ENCODE measurements at places on chromosomes 6 and 20.
A peak's percentile ranks its signal among the peaks of the same experiment; 100 is the strongest.

GRCh38 chr20:50325651-50326050 lies 135.0 kb downstream of the CEBPB start:
- DNase-seq = no peak

- no peak for DNase-seq
These were observed 48.4 kb upstream of the CDYL start for GRCh38 chr6:4727671-4728435.

DNA sequence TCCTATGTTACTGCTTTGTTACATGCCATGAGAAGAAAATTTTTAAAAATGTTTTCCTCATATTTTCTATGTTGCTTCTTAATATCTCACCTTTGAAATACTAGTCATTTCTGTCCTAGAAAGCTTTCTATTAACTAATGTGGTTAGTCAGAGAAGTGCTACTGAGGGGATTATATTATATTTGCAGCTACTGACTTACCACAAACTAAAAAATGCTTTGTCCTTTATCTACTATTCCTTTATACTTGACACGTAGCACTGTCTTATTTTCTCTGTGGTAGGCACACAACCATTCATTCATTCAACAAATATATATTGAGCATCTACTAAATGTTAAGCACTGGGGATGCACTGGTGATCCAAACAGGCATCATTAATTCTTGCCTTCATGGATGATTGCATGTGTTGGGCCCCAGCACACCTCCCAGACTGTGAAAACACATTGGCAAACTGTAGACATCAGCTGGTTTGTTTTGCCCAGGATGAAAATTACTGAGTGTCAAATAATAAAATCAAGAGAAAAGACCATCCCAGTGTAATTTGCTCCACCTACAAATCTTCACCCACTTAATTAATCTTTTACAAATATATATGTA lies 10.7 kb upstream of the MLIP start:
- DNase-seq = no peak

DNA sequence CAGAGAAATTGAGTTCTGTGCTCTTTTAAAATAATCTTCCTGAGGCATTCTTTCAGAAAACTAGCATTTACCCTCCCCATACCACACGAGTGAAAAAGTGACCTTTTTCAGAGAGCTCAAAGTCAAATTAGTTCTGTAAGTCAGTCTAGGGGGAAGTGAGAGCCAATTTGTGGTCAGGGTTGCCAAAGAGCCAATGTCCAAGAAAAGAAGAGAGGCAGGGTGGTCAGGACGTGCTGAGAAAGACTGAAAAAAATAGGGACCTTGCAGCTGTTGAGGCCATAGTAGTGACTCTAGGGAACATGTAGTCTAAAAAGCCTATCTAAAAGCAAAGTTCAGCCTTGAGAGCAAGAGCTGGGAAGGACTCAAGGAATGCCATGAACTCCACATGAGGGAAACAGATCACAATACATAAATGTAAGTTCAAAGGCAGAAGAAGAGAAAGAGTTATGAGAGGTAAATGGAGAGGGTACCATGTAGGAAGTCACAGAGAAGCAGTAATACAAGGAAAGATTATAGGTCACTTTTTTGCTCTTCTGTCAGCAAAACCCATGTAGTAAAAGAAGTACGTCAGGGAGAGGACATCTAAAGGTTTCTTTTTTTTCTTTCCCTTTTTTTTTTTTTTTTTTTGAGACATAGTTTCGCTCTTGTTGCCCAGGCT lies 565.1 kb upstream of the FLRT3 start:
- DNase-seq = no peak

DNA sequence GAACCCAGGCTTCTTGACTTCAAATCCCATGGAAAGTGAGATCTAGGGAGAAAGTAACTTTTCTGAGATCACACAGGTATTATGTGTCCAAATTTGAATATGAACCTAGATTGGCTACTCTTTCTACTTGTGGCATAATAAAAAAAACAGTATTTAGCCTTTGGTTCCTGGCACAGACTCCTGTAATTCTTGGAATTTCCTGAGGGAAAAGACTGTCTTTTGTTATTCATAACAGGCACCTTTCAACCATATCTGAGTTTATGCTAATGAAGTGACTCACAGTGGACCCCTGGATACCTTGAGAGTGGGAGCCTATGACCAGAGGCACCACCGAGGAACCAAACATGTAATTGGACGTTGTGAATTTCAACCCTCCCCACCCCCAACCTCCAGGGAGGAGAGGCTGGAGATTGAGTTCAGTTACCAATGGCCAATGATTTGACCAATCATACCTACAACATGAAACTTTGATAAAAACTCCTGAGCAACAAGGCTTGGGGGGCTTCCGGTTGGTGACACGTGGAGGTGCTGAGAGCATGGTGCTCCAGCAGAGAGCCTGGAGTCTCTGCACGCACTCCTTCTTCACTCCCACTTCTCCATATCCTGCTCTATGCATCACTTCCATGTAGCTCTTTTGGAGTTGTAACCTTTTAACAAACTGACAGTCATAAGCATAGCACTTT lies 48.8 kb downstream of the LAMA4 start:
- DNase-seq = no peak

- DNase-seq = no peak
These were observed 72.5 kb upstream of the SULF2 start for GRCh38 chr20:47857569-47858464.

GRCh38 chr6:68880050-68880813 lies 245.2 kb downstream of the ADGRB3 start:
- DNase-seq = no peak

GRCh38 chr6:161459008-161459615 lies 185.3 kb upstream of the AGPAT4 start:
- no peak for DNase-seq

DNA sequence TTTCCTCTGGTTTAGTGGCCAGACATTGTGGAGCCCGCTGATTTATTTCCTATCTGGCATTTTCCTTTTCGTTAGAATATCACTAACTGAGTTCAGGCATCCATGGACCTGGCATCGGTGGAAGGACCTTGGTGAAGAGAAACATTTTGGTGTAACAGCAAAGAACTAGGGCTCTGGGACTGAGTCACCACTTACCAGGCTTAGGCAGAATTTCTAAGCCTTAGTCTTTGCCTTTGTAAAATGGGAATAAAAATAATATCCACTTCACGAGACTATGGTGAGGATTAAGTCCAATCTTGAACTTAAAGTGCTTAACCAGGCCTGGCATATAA lies 42.0 kb upstream of the ENPP1 start:
- no peak for DNase-seq

GRCh38 chr6:44477293-44477894 lies 89.9 kb downstream of the CDC5L start:
- no peak for DNase-seq

DNA sequence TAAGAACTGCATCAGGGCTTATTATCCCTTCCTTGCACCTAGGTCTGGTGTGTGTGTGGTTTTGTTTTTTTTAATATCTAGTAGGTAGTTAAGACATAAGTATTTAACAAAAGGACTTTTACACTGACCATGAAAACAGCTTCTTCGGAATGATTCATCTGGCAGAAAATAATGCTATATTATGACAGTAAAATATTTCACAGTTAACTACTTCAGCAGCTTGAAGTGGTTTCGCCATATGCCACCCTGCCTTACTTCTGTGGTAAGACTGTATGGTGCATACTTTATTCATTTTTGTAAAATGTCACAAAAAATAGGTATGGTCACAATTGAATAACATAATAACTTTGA lies 858 bp upstream of the PTPRK start:
- DNase-seq = no peak

DNA sequence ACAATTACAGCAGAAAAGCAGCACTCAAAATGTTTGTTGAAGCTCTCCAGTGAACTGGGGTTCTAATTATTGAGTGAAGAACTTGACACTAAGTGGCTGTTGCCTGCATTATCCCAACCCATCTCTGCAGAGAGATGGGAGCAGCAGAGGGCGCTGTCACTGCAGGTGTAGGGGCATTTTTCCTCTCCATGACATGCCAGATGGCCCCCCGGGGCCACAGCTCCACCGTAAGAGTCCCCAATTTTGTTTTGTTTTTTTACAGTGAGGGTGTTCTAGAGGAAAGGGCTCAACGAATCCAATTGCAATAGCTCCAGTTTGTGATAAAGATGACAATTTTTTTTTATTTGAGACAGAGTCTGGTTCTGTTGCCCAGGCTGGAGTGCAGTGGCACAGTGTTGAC lies 1.9 kb upstream of the FUCA2 start:
- peak; percentile 38 for DNase-seq

GRCh38 chr20:8858181-8858787 lies 210.6 kb upstream of the PLCB4 start:
- DNase-seq = no peak

Data from endothelial cell (in vitro differentiated cells).